Bronchial epithelial cell (primary cell): ENCODE measurements at places on chromosomes 7 and 10. TPM values are rescaled to one million over a fixed set of nuclear protein-coding genes. Genes with fewer than 3 reads are reported as not detected.

The LLCFC1 gene
- total RNA-seq = not detected in 2 replicates

The PLA2G12B gene
- total RNA-seq = not detected in 2 replicates

The PAX2 gene
- total RNA-seq = not detected in 2 replicates

The COBL gene
- 1.1 and 4.1 TPM in 2 replicates for total RNA-seq

The ZNF394 gene
- 20.4 and 24.2 TPM in 2 replicates for total RNA-seq

DNA sequence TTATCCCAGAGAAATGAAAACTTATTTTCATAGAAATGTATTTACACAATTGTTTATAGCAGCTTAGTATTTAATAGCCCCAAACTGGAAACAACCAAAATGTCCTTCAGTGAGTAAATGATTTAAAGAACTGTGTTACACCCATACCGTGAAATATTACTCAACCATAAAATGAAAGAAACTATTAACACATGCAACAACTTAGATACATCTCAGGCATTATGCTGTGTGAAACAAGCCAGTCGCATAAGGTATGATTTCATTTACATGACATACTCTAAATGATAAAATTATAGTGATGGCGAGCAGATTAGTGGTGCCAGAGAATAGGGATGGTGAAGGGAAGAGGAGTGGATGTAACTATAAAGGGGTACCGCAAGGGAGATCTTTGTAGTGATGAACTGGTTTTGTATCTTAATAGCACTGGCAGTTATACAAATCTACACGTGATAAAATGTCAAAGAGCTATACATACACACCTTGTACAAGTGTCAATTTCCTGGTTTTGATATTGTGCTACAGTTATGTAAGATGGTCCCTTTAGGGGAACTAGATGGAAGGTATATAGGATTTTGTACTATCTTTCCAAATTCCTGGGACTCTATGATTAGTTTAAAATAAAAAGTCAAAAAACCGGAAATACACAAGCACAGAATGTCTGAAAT is 40.5 kb downstream of the MACC1 start:
- no peak for DNase-seq

- DNase-seq = no peak
Observed at GRCh38 chr7:25970911-25971310, 181.1 kb upstream of the NFE2L3 start.

- peak; percentile 25 for DNase-seq
Observed at GRCh38 chr10:90378524-90379076, 479.2 kb downstream of the HTR7 start.

DNA sequence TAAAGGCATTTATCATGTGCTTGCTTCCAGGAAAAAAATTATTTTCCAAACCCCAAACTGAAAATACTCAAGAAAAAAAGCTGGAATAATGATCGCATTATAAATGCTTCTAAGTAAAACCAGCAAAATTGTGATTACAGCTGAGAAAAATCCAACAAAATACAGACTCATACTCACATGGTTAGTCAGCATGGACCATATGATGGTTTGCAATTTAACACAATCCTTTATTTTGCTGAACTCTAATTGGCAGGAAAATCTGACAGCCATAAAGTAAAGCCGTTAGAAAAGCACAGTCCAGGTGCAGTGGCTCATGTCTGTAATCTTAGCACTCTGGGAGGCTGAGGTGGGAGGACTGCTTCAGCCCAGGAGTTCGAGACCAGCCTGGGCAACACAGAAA is 59.6 kb downstream of the BRI3 start:
- DNase-seq = no peak

GRCh38 chr10:58473976-58474375 is 38.7 kb upstream of the BICC1 start:
- DNase-seq = peak; percentile 54

GRCh38 chr7:149880638-149881311 is 7.0 kb downstream of the ATP6V0E2 start:
- DNase-seq = no peak
